Right lung (tissue), 10 donors: ENCODE measurements at places on chromosomes 7 and 10.

- no peak for DNase-seq
Measured at GRCh38 chr7:48067475-48067874, 21.6 kb upstream of the UPP1 start.

DNA sequence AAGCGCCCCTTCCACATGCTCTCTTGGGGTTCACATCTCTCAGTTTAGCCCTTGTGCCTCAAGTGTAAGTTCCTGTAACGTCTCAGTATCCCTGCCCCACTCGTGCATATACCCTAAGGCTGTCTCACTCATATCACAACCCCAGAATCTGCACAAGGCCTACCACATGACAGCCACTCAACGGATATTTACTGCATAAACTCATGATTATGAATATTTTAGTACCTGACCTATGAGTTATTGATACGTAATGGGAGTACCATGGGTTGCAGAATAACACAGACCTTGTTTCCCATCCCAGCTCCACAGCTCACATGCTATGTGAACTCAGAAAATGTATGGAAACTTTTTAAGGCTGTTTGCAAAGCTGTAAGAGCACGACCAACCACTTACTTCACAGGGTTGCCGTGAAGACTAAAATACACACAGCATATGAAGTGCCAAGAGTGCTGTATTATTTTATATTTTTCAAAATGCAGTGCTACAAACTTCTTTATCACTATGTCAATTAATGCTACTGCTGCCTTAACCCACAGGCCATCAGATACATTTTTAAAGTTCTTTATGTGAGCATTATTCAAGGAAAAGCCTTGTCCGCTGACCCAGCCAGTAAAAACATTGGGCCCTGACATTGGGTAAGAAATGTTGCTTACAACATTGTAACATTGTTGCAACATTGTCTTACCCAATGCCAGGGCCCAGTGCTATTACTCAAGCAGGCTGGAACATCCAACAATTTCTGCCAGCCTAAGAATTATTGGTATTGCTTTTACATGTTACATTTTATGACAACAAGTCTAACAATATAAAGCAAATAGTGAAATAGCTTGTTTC, 97.2 kb downstream of the JAZF1 start:
- DNase-seq, result peak; percentile 36

DNA sequence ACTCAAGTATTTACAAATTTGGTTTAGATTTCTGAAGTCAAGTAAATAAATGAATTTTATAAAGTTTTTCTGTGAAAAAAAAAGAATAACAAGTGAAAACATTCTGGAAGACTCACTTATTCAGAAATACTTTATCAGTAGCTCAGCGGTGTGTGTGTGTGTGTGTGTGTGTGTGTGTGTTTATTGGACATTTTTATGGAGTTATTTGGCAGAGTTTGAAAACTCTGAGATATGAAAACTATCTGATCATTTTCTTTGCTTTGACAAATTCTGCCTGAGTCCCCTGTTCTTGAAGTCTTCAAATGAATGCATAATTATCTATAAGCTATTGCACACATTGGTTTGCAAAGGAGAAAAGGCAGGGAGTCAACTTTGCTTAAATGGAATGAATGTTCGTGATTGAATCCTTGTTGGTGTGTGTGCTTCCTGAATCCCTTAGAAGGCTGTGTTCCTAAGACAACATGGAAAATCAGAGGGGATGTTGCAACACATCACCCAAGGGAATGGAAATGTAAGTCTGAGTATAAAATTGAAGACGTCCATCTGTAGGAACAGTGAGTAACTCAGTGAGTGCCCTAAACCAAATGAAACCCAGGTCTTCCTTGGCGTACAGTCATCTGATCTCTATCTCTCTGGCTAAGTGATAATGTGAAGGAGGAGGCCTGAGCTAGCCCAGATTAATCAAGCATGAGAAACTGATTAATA, 160.9 kb downstream of the REEP3 start:
- peak; percentile 58 for DNase-seq

GRCh38 chr7:1074593-1075431, 13.1 kb upstream of the GPER1 start:
- DNase-seq, result no peak

DNA sequence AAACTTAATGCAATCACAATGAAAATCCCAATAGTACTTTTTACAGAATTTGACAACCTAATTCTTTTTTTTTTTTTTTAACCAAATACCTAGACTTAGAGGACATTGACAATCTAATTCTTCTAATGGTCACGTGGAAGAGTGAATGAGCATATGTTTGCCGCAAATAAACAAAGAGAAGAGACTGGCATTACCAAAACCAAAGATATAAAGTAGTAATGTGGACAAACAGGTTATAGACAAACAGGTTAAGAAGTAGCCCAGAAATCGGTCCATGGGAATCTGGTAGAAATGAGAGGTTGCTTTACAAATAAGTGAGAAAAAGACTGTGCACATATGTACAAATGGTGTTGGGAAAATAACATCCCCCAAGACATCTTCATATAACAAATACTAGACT, 27.7 kb downstream of the BRAF start:
- DNase-seq, result no peak

- no peak for DNase-seq
Measured at GRCh38 chr7:92056286-92056685, 78.0 kb downstream of the CYP51A1 start.

- no peak for DNase-seq
Measured at GRCh38 chr10:110499796-110500514, 2.2 kb downstream of the DUSP5 start.

DNA sequence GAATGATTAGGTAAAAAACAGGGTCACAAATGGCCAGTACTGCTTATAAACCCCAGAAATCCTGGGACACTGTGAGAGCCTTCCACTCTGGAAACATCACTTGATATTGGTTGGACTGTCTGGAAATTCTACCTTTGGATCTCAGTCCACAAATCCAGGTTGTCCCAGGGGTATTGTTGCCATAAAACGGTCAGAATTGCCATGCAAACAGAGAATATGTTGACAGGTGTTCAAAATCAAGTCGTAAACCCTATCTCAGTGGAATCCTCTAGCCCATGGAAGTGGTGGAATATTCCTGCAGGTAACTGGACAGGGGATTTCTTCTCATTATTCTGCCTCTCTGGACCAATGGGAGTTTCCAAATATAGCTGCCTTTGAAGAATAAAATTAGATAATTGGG, 31.2 kb upstream of the KCTD7 start:
- DNase-seq, result no peak

DNA sequence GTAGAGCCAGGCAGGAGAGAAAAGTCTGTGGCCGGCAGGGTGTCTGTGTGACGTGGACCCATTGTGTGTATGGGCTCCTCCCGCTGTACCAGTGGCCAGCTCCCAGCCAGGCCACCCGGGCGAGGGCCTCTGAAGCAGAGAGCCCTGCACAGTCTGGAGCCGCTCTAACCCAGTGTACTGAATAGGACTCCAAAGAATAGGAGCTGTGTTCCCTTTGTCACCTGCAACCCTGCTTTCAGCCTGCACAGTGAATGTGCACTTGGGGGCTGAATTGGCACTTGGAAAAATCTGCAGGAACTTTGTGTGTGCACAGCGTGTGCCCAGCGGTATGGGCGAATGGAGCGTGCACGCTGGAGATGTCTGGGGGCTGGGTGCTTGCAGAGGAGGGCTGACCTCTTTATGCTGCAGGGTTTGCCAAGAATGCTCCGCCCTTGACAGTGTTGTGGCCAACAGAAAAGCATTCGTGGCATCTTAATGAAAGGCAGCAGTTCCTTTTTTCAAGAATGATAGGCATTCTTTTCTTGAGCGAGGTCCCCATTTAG, 216.2 kb downstream of the AUTS2 start:
- no peak for DNase-seq

GRCh38 chr10:72081210-72081609, 7.1 kb downstream of the SPOCK2 start:
- no peak for DNase-seq

DNA sequence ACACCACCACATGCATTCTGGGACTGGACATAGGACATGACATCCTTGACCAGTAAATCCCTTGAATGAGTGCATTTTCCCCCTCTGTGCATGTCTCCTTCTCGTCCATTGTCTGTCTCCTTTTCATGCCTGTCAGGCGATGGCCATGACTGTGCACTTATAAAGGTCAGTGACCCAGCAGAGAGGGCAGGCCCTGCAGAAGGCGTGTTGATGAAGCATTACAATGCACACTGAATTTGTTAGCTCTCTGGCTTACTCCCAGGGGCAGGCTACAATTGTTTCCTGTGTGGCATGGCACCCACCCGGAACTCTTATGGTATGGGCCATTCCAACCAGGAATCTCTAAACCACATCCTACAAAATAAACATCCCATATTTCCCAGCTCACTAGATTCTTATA, 71.1 kb downstream of the SAMD9 start:
- no peak for DNase-seq

GRCh38 chr10:69732147-69732825, 69.4 kb upstream of the COL13A1 start:
- no peak for DNase-seq

DNA sequence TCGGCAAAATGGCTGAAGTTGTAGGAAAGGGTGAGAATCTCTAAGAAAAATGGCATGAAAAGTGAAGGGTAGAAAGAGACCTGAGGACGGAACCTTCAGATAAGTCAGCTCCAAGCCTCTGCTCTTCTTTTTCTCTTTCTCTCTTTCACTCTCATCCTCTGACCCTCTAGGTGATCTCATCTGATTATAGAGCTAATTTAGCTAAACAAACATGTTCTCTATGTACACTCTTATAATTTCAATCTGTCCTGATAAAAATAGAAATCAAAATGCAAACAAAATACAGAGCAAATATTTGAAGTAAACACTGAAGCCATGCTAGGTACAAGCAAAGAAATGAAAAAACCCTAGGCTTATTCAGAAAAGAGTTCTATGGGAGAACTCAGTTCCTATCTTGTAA, 14.4 kb upstream of the CUBN start:
- DNase-seq, result no peak

DNA sequence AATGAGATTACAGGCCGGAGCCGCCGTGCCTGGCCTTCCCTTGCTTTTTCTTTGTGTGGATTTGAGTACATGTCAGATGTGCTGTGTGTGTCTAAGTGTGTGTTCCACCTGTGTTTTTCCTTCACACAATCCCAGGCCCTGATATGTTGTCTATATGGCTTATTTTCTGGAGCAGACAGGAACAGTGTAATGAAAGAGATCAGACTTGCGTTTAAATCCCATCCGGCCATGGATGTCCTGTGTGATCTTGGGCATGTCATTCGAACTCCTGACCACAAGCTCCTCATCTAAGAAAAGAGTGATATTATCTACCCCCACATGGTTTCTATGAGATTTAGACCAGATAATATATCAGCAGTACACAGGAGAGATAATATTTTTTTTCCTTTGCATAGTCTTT, 37.2 kb downstream of the APBB1IP start:
- DNase-seq, result no peak

- DNase-seq, result no peak
Measured at GRCh38 chr7:129110258-129110981, 34.1 kb upstream of the TSPAN33 start.

- no peak for DNase-seq
Measured at GRCh38 chr10:103893817-103894216, 24.2 kb downstream of the STN1 start.

- peak; percentile 33 for DNase-seq
Measured at GRCh38 chr7:17130281-17131059, 168.0 kb upstream of the AHR start.

DNA sequence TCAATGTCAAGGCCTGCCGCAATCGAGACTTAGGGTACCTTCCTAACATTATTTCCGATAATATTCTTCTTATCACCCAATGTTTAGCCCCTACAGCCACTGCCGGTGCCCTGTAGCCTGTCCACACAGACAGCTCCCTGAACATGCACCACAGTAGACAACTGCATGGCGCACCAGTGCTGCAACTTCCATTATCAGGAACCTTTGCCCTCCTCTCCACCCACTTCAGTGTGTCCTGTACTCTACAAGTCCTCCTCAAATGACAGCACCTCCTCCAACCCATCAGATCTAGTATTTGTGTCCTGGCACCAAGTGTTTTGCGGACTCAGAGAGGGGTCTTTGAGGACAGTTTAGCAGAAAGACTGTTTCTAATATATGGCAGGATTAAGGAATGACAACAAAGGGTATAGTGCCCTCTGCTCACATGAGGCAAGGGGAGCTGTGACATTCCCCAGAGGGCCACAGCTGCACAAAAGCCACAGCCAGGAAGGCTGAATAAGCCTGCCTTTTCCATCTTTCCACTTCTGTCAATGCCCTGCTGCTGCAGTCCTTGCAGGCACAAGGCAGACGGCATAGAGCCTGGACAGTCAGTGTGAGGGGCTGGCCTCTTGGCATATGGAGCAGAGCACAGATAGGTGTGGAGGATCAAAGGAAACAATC, 335.4 kb downstream of the PARD3 start:
- DNase-seq, result no peak

DNA sequence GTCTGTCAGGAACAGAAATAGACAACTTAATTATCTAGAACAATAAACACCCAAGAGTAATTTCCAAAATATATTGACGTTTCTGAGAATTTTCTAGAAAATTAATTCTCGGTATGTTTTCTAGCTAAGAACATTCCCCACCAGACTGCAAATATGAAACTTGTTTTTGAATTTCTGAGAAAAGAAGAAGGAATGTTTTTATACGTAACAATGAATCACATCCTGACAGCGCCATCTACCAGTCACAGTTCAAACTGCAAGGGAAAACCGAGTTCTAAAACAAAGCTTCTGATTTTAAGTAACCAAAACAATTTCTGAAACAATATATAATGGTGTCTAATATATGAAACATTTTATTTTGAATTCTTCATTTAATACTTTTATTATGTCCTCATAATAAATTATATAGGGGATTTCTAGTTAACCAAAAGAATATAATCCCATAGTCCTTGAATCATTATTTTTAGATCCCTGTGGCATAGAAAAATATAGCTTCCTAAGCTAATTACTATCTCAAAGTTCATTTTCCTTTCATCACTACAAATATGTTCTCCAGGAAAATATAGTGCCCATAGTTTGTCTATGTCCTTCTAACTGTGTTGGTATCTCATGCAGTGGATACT, 34.5 kb upstream of the MEOX2 start:
- DNase-seq, result no peak

DNA sequence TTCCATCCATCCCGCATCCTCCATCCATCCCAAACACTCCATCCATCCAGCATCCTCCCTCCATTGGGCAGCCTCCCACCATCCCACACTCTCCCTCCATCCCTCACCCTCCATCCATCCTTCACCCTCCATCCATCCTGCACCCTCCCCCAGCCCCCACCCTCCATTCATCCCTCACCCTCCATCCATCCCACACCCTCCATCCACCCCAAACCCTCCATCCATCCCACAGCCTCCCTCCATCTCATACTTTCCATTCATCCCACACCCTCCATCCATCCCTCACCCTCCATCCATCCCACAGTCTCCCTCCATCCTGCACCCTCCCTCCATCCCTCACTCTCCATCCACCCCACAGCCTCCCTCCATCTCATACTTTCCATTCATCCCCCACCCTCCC, 60.4 kb downstream of the FOXI2 start:
- no peak for DNase-seq

- no peak for DNase-seq
Measured at GRCh38 chr10:119769886-119770285, 44.0 kb downstream of the INPP5F start.
